ENCODE measurements at places on chromosomes 5 and 9.

DNA sequence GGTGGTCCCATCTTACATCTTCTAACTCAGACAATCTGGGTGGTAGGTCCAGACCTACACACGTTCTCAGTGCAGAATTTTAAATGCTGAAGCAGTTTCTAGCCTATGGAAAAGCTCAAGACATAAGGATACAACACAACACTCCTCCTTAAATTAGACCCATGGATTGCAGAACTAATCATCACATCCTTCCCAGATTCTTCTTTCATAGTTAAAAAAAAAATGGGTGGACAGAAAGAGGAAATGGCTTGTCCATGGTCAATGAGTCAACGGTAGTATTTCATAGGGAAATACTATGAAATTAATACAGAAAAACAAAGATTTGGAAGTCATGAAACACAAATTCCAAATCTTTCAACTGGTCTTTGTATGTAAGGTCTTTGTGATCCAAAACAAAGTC, 106.9 kb downstream of the PAPPA start:
- no peaks in the 10 kb centered on the region for H3K27me3 ChIP-seq
- H3K4me3 ChIP-seq = no peak overlapping the region
- H3K36me3 ChIP-seq = no peaks in the 10 kb centered on the region
- no peaks in the 10 kb centered on the region for H3K4me1 ChIP-seq

GRCh38 chr9:14441115-14441514, 127.2 kb upstream of the NFIB start:
- H3K4me1 ChIP-seq = no peaks in the 10 kb centered on the region
- no peak overlapping the region for H3K27ac ChIP-seq
- peaks cover 27% of the 10 kb centered on the region for H3K27me3 ChIP-seq
- no peak overlapping the region for H3K4me3 ChIP-seq
- no peaks in the 10 kb centered on the region for H3K36me3 ChIP-seq

DNA sequence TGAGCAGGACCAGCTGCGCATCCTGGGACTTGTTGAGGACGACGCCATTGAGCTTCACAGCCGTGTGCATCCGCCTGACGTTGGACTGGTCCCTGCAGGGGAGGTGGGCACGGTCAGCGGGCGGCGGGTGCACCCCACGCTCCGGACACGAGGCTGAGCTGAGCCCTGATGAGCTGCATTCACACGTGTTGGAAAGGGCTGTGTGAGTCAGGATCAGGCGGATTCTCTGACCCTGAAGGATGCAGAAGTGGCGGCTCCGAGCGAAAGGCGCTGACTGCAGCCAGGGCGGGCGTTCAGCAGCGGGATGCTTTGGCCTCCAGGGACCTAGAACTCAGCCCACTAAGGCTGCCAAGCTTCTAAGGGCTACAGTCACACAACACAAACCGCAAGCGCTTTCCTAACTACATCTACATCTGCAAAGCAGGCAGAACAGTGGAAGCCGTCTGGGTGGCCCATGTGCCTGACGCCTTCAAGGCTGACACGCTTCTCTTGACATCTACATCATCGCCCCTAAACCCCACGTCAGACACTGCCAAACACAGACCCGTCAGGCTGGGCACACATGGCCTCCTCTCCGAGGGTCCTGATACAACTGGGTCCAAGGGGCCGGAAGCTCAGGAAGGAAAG, 44.9 kb downstream of the NKD2 start:
- peaks cover 5% of the 10 kb centered on the region for H3K4me1 ChIP-seq
- no peaks in the 10 kb centered on the region for H3K27me3 ChIP-seq
- no peak overlapping the region for H3K27ac ChIP-seq
- H3K4me3 ChIP-seq = no peak overlapping the region
- peaks cover 2% of the 10 kb centered on the region for H3K36me3 ChIP-seq
- no peak for DNase-seq

DNA sequence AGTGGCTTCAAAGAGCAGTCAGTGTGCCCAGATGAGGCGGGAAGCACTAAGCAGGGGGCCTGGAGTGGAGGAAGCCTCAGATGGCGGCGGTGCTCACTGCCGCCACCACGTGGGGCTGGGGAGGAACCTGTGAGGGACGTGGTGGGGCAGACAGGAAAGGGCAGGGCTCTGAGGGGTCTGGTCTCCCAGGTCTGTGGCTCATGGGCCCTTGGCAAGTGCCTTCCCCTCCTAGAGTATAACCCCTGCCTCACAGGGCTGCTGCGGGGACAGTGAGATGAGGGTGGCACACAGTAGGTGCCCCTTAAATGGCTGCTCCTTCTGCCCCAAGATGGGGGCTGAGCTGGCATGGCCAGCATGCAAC, 26.6 kb downstream of the NR5A1 start:
- H3K27ac ChIP-seq = no peak overlapping the region
- H3K4me3 ChIP-seq = no peak overlapping the region
- peaks cover 21% of the 10 kb centered on the region for H3K27me3 ChIP-seq
- no peak for DNase-seq

- no peaks in the 10 kb centered on the region for H3K4me1 ChIP-seq
- no peak overlapping the region for H3K27ac ChIP-seq
- no peak overlapping the region for H3K4me3 ChIP-seq
These were observed 65.9 kb upstream of the C5orf46 start for GRCh38 chr5:147972076-147972840.

GRCh38 chr5:109908366-109908765, 218.6 kb downstream of the MAN2A1 start:
- no peaks in the 10 kb centered on the region for H3K4me1 ChIP-seq
- H3K27ac ChIP-seq = no peak overlapping the region
- no peaks in the 10 kb centered on the region for H3K27me3 ChIP-seq
- H3K36me3 ChIP-seq = no peaks in the 10 kb centered on the region

GRCh38 chr5:8857051-8857450, 688.8 kb downstream of the SEMA5A start:
- DNase-seq = no peak
- H3K27ac ChIP-seq = no peak overlapping the region
- no peaks in the 10 kb centered on the region for H3K27me3 ChIP-seq
- H3K36me3 ChIP-seq = no peaks in the 10 kb centered on the region
- H3K4me3 ChIP-seq = no peak overlapping the region

DNA sequence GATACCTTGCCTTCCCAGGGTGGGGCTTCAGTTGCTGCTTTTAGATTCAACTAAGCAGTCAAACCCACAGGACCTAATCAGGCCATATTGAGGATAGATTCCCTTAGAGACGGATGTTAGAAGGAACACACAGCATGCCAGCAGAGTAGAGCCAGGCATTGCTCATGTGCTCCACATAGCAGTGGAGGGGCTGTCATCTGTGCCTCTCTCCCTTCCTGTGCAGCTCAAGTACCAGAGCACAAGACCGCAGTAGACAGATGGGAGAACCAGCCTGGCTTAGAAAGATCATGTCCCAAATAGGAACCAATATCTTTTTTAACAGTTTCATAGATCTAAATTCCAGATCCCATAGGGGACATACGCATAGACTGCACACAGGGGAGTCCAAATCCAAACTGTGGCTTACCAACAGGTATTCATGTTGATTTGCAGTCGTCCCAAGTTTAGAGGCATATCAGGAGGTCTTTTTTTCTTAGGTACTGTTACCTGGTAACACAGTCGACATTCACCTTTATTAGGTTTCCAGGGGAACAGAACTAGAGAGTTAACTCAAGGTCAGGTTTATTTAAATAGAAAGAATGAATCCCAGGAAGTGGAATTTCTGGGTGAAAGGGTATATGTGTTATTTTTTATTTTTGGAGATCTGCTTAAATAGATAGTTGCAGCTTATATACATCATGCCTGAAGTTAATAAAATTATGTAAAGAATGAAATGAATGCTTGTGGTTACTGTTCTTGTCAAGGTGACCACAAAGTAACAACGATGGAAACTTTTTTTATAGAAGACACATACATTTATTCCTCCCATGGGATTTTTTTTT, 43.5 kb upstream of the PCAT7 start:
- H3K4me3 ChIP-seq = no peak overlapping the region
- peaks cover 20% of the 10 kb centered on the region for H3K27me3 ChIP-seq
- peaks cover 2% of the 10 kb centered on the region for H3K4me1 ChIP-seq
- H3K27ac ChIP-seq = no peak overlapping the region
- no peaks in the 10 kb centered on the region for H3K36me3 ChIP-seq

DNA sequence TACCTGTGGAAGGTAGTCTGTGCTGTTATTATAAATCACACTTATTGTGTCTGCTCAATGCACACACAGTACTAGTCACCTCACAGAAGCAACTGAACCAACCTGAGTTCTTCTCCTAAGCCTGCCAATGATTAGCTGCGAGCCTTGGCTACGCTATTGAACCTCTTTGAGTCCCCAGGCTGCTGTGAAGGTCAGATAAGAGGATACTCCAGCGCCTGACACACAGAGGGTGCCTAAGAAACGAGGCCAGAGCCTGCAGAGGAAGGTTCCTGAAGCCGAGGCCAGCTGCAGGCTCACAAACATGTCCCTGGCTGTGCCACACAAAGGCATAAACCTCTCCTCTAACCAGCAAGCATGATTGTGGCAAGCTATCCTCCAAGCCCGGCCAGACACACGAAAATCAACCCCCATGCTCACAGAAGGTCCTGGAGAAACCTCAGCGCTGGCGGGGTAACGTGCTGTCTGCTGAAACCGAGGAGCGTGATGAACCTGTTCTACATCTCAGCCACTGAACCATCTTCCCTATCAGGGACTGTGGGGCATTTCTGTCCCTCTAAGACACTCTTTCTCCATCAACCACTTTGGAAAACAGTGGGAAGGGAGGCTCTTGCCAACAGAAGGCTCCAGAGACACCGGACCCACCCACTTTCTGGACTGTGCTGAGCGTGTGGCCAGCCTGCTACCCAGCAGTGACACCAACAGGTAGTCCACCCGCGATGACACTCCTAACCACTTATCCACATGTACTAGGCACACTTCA, 53.2 kb upstream of the SLC25A51 start:
- H3K4me1 ChIP-seq = peaks cover 10% of the 10 kb centered on the region
- no peak overlapping the region for H3K27ac ChIP-seq
- H3K36me3 ChIP-seq = no peaks in the 10 kb centered on the region
- H3K4me3 ChIP-seq = peak overlapping the region; percentile 31
- DNase-seq = no peak

- H3K4me1 ChIP-seq = peaks cover 10% of the 10 kb centered on the region
- H3K27ac ChIP-seq = no peak overlapping the region
- DNase-seq = no peak
- H3K4me3 ChIP-seq = peak overlapping the region; percentile 91
These were observed 412 bp downstream of the FGF18 start for GRCh38 chr5:171419688-171420430.

- no peak overlapping the region for H3K27ac ChIP-seq
- H3K36me3 ChIP-seq = no peaks in the 10 kb centered on the region
- no peak for DNase-seq
- H3K27me3 ChIP-seq = peaks cover 9% of the 10 kb centered on the region
These were observed 290.6 kb downstream of the PIK3R1 start for GRCh38 chr5:68505917-68506860.

DNA sequence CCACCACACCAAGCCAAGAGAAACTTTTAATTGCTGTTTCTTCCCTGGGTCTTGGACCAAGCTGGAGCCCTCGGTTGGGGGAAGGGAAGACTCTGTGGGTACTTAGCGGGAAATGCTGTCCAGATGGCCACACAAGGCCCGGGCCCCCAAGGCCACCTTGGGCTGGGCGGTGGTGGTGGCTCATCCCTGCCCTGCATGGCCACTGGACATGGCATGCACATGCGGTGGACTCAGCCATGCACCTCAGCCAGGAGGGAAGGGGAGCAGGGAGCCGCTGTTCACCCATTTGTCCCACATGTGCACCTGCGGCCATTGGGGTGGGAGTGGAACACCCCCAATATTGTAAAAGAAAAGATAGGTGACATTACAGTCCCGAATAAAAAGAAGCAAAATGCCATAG, 72.4 kb downstream of the RGMB start:
- no peak overlapping the region for H3K27ac ChIP-seq
- no peaks in the 10 kb centered on the region for H3K36me3 ChIP-seq
- no peaks in the 10 kb centered on the region for H3K4me1 ChIP-seq
- DNase-seq = no peak
- H3K27me3 ChIP-seq = no peaks in the 10 kb centered on the region
- no peak overlapping the region for H3K4me3 ChIP-seq

GRCh38 chr5:127515693-127516440, 1.6 kb upstream of the PRRC1 start:
- no peak overlapping the region for H3K27ac ChIP-seq
- H3K36me3 ChIP-seq = peaks cover 5% of the 10 kb centered on the region
- peaks cover 17% of the 10 kb centered on the region for H3K4me1 ChIP-seq
- no peak for DNase-seq
- H3K27me3 ChIP-seq = peaks cover 29% of the 10 kb centered on the region

GRCh38 chr9:113210815-113211214, 10.3 kb downstream of the FKBP15 start:
- H3K27me3 ChIP-seq = no peaks in the 10 kb centered on the region
- no peak overlapping the region for H3K4me3 ChIP-seq
- H3K4me1 ChIP-seq = peaks cover 22% of the 10 kb centered on the region
- DNase-seq = no peak

DNA sequence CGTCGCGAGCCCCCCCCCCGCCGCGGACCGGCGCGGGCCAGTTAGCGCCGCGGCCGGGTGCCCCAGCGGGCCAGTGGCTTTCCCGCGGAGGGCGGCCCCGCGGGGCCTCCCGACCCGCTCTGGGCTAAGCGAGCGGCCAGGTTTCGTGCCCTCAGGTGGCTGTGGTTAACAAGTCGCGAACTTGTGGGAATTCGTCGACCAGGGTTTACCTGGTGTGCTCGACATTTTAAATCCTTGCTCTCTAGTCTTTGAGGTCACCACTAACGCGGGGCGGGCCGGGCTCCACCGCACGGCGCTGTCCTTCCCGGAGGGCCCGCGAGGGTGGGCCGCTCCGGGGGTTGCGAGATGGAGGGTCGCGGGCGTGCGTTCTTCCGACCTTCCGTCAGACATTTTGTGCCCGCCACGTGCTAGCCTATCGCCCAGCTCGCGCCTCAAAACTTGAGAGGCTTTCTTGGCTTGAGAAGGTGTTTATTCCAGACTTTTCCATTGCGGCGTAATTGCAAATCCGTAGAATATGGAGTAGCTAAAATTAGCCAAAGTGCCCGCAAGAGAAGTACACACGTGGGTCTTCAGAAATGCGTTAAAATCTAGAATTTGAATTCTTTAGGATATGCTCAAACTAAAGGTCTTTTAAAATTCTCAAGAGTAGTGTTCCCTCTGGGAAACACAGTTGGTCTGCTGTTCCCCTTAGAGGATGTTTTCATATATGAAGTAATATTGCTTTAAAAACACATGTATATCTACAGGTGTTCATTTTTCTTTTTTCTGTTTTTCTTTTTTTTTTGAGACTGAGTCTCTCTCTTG, 2.1 kb downstream of the ANP32B start:
- peak overlapping the region; percentile 95 for H3K27ac ChIP-seq
- H3K36me3 ChIP-seq = no peaks in the 10 kb centered on the region
- DNase-seq = peak; percentile 24
- H3K4me1 ChIP-seq = peaks cover 49% of the 10 kb centered on the region
- H3K27me3 ChIP-seq = no peaks in the 10 kb centered on the region

GRCh38 chr5:177620560-177620959, 20.6 kb downstream of the B4GALT7 start:
- no peak overlapping the region for H3K27ac ChIP-seq
- peaks cover 2% of the 10 kb centered on the region for H3K4me1 ChIP-seq
- H3K36me3 ChIP-seq = peaks cover 5% of the 10 kb centered on the region

Data from T-helper 17 cell (primary cell).